ENCODE measurements at places on chromosomes 1 and 21.

GRCh38 chr1:234114648-234115307 lies 210.3 kb downstream of the SLC35F3 start:
- DNase-seq = no peak

GRCh38 chr1:27145934-27146354 lies 9.0 kb downstream of the SLC9A1 start:
- DNase-seq = no peak

DNA sequence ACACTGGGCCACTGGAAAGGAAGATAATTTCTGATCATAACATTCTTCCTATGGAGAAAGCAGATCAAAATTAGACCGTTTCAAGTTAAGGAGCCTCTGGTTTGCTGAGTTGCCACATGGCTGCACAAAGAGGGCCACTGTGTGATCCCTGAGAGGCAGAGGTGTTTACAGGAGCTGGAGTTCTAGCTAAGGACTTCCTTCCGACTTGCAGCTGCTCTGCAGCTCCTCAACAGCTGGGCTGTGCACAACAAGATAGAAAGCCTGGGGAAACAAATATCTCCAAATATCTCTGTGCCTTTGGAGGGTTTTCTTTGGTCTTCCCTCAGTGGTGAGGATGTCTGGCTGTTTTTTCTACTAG lies 26.8 kb downstream of the GADD45A start:
- DNase-seq = no peak

- no peak for DNase-seq
Measured at GRCh38 chr1:218851586-218851985, 322.1 kb upstream of the LYPLAL1 start.

- DNase-seq = no peak
Measured at GRCh38 chr1:40782371-40782956, 1.1 kb upstream of the KCNQ4 start.

DNA sequence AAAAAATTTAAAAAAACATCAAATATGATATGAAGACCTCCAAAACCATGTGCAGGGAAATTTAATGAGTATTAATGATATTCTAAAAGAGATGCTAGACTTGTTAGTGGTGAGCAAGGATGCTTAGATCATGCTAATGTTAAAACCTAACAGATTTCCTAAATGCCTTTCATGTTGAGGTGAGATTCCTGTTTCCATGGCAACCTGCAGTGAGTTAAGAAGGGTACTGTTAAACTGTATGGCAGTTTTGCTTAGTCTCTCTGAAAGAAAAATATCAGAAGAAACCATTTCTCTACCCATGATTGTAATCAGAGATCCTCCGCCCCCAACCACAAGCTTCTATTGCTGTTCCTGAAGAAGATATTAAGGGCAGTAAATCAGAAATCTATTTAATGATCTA lies 321.6 kb upstream of the LRRC7 start:
- no peak for DNase-seq

GRCh38 chr1:214718724-214719123 lies 115.7 kb downstream of the CENPF start:
- DNase-seq = no peak

GRCh38 chr1:104406728-104407127 lies 657.0 kb downstream of the AMY1C start:
- DNase-seq = no peak

- no peak for DNase-seq
Measured at GRCh38 chr1:212853658-212854057, 4.4 kb upstream of the FLVCR1 start.

GRCh38 chr21:39519835-39520234 lies 68.1 kb downstream of the SH3BGR start:
- no peak for DNase-seq

DNA sequence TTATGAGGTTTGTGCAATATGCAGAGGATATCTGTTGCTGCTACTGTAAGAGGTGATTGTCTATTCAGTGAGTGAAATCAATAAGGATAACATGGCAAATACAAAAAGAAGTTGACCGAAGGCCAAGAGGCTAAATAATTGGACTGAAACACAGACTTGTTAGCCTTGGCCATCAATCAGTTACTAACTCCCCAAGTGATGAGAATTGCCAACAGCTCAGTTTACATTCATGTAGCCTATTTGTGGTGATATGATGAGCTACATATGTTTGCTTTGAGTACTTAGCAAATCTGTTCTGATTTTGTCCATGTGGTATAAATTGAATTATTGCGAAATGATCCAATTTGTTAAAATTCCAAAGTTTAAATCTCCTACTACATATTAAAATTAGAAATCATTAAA lies 68.6 kb upstream of the VAV3 start:
- DNase-seq = no peak

DNA sequence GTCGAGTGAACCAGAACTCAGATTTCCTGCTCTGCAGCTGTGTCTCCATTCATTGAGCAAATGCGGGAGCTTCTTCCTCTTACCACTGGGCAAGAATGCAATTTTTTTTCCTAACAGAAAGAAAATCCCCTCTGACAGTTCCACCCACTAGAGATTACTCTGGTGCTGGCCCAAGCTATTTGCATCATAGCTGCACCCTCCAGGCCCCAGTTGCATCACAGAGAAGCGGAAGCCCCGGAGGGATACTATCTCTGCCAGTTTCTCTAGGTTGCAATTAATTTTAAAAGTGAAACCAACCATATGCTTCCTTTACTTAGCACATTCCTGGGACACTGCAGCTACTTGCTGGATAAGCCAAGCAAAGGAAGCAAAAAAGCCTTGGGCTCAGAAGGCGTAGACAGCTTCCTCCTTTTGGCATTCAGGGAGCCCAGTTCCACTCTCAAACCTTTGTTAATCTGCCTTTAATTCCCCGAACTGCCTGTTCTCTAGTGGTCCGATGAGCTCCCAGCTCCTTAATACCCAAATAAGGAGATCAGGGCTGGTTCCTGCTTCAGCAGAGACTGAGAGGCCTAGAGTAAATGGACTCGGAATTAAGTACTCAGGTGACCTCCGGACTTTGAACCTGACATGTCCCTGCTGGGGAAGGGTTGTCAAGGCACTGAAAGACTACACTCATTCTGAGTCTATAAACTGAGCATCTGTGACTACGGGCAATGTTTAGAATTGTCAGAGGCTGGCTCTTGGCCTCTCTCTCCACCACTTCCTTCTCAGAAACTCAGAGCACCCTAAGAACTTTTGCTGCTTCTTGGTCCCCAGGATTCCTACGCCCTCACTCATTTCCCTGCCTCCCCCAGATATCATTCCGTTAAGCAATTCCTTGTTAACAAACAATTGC lies 72.5 kb upstream of the TNFSF18 start:
- no peak for DNase-seq

DNA sequence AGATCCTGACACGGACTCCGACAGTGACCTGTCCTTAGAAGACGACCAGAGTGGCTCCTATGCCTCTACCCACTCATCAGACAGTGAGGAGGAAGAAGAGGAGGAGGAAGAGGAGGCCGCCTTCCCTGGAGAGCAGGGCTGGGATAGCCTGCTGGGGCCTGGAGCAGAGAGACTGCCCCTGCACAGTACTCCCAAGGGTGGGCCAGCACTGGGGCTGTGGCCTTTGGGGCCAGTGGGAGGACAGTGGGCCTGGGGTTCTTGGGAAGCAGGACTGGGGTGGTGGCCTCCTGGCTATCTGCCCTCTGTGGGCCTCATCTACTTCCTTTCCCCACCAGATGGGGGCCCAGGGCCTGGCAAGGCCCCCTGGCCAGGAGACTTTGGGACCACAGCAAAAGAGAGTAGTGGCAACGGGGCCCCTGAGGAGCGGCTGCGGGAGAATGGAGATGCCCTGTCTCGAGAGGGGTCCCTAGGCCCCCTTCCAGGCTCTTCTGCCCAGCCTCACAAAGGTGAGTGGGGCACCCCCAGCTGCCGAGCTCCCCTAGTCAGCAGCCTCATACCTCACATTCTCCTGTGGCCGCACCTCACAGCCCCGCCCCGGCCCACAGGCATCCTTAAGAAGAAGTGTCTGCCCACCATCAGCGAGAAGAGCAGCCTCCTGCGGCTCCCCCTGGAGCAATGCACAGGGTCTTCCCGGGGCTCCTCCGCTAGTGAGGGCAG lies 10.0 kb downstream of the PSRC1 start:
- DNase-seq = no peak

GRCh38 chr1:27862671-27863537 lies 9.4 kb upstream of the THEMIS2 start:
- DNase-seq = no peak

DNA sequence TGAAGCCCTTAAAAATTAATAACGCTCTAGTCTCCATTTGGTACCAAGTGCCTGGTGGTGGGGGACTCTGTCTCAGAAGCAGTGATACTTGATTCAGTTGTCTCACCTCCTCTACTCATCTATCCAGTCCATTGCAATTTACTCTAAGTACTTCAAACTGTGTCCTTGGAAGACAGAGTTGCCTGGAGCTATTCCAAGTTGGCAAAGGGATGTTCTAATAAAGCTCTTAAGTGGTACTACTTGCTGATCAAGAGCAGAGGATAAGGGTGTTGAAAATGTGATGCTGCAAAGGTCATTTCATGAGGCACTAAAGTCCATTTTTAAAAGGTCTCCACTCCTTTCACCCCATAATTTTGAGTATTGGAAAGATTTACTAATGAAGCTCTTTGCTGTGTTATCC lies 142.2 kb downstream of the NFIA start:
- DNase-seq = no peak
